ENCODE measurements at places on chromosomes 11 and 22. TPM values are rescaled to one million over a fixed set of nuclear protein-coding genes. Genes with fewer than 3 reads are reported as not detected.

GRCh38 chr22:37300551-37301017 lies 18.3 kb downstream of the CYTH4 start:
- DNase-seq, result no peak

GRCh38 chr11:17188675-17189074 lies 19.1 kb downstream of the PIK3C2A start:
- no peak for DNase-seq

DNA sequence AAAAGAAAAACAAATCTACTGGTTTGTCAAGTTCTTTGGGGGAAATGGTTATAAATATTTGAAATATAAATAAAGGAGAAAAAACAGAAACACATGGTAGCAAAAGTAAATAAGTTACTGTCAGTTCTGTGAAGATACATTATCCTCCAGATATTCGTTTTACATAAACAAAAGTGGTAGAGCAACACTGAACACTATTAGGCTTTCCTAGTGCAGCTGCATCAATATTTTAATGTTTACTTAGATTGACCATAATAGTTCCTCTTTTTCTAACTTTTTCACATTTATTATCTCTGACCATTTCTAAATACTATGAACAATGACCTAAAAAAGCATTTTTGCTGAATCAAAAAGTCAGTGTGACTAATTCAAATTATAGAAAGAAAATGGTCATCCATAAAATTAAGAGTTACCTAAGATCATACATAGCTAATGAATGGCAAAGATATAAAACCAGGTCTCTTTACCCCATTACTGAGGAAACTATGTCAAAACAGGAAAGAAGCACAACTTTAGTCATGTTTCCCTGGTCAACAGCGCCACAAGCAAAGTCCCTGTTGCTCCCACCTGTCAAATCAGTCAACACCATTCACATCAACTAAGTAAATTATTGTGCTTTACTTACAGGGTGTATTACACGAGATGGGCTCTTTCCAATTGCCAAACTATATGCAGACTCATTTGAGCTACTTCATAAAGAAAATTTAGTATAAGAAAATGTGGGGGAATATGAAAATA lies 38.5 kb downstream of the SBF2 start:
- no peak for DNase-seq

- peak; percentile 34 for DNase-seq
Observed at GRCh38 chr22:40509401-40510134, 127.0 kb downstream of the MRTFA start.

- peak; percentile 3 for DNase-seq
Observed at GRCh38 chr11:107598225-107599139, 7.5 kb downstream of the ELMOD1 start.

DNA sequence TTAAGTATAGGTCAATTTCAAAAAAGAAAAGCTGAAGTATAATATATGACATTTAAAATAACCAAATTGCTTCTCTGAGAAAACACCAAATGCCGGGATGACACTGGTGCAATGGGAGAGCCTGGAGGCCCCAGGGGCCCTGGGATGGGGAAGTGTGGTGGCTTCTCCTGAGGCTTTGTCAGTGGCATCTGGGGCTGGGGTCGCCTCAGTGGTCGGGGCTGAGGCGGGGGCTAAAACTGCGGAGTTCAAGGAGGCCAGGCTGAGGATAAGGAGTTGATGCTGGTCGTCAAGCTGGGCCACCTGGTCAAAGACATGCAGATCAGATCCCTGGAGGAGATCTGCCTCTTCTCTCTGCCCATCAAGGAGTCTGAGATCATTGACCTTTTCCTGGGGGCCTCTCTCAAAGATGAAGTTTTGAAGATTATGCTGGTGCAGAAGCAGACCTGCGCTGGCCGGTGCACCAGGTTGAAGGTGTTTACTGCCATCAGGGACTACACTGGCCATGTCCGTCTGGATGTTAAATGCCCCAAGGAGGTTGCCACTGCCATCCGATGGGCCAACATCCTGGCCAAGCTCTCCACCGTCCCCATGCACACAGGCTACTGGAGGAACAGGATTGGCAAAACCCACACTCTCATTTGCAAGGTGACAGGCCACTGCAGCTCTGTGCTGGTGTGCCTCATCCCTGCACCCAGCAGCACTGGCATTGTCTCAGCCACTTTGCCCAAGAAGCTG lies 660.1 kb upstream of the CCDC179 start:
- no peak for DNase-seq

PRG3 gene
- not detected for total RNA-seq

SMC1B gene
- total RNA-seq, result not detected
